Foreskin keratinocyte (primary cell): ENCODE measurements at places on chromosomes 11 and 22.
A peak's percentile ranks its signal among the peaks of the same experiment; 100 is the strongest.

DNA sequence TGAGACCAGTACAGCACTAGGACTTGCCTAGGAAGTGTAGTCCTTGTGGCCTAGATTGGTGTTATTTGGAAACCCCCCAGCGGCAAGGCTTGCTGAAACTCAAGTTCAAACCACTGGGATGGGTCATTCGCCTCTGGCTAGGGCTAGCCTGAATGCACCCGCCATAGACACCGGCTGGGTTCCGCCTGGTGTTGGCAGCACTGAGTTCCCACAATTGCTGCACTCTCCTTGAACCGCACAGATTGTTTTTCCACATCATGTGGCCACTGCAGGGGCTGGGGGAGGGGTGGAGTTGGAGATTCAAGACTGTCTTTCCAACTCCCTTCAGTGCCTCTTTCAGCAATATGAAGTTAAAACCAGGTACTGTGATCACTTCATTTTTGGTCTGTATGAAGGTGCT is 43.1 kb downstream of the CCDC73 start:
- DNase-seq = no peak

DNA sequence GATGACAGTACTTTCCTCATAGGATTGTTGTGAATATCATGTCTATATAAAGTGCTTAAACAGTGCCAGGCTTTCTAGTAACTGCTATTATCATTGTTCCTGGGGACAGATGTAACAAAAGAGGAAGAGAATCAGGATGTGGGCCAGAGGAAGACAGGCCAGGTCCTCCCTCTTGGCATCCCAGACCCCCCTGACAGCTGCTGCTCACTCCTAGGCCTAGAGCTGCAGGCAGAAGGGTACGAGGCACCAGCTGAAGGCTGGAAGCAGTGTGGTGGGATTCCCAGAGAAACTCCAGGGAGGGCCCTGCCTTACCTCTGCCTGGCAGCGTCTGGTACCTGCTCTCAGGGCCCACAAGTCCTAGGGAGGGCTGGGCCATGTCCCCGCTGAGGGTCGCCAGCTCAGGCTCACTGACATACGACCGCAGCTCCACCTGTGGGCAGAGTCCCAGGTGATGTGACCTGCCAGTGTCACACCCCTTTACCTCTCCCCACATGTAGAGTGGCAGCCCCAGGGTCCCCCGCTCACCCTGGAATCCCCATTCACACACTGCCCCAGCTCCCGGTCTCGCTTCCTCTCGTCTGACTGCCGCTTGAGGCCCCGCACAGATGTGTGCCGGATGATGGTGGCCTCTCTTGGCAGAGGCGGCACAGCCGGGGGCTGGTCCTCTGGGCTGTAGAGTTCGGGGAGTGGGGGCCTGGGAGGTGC is 52.2 kb downstream of the C11orf58 start:
- no peak for DNase-seq

GRCh38 chr22:44550711-44551491 is 52.9 kb upstream of the RTL6 start:
- peak; percentile 24 for DNase-seq

DNA sequence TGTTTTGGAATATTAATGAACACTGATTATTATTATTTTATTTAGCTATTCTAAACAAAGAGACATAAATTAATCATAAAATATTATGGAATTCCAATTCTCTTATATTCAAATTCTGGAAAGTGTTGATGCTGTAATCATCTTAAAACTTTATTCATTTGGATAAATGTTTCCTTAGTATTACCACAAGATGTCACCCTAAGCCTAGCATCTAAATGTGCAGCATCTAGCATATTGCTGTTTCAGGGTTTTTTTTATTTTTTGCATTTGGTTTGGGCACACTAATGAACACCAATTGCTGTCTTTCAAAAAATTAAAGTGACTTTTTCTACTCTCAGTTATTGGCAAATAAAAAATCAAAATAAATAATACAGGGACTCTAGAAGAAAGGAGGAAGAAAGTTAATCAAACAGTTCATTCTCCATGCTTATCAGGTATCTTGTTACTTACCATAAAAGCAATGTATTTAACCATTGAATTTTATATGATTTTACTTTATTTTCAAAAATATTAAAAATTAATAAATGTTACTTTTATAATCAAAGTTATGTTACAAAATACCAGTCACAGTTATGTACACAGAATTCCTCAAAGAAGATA is 31.8 kb downstream of the DLG2 start:
- DNase-seq = no peak

DNA sequence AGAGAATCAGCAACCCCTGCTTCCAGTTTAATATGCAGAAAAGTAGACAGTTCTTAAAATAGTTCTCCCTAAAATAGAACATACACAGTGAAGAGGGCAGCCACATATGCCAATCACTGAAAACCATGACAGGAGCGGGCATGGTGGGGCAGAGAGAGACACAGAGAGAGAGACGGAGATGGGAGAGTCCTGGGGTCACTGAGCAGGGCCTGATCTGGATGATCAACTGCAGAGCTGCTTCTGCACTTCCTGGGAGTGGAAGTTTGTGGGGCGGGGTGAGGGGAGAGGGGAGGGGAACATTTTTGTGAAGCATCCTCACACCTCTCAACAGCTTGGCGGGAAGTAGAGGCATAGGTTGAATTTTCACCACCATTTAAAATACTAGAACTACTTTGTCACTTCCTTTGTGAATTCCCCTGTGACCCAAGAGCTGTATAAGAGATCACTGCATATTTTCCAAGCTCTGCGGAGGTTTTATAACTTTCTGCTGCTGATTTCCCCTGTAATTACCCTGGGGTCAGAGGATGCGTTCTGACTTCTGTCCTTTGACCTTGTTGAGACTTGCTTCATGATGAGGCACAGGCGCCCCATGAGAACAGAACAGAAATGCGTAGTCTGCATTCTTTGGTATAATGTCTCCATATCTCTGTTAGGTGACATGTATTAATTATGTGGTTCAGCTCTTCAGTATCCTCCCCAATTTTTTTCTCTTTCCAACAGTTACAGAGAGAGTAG is 419.4 kb downstream of the BRD1 start:
- DNase-seq = no peak

GRCh38 chr22:24725736-24726135 is 48.8 kb downstream of the PIWIL3 start:
- no peak for DNase-seq

DNA sequence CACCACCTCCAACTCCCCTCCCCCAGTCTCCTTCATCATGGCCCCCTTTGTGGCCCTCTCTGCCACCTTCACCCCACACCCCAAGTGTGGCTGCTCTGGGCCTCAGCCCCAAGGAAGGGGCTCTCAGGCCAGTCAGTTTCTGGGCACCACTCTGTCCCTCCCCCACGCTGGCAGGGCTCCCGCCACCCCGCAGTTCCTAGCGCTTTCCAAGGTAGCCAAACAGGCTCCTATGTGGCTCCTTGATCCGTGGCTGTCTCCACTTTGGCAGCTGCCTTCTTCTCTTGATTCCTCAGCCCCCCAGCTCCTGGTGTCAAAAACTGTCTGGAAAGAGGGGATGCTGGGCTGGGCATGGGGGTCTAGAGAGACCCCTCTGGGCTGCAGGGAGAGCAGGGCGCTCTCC is 10.4 kb upstream of the CACNA1I start:
- no peak for DNase-seq

- peak; percentile 77 for DNase-seq
These were observed 2.8 kb downstream of the PISD start for GRCh38 chr22:31659246-31659645.

DNA sequence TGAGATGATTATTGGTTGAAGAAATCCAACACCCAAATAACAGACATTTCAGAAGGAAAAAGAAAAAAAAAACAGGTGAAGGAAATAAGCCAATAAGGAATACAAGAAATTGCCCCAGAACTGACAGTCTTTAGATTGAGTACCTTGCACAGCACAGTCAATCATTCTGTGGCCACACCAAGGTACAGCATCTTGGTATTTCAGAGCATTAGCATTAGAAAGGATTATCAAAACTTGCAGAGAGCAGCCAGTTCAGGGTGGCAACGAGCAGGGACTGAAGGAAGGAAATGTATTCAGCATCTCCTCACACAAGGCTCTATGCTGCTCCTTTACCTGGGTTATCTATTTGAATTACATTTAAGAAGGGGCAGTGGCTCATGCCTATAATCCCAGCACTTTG is 2.1 kb downstream of the ADA2 start:
- no peak for DNase-seq

DNA sequence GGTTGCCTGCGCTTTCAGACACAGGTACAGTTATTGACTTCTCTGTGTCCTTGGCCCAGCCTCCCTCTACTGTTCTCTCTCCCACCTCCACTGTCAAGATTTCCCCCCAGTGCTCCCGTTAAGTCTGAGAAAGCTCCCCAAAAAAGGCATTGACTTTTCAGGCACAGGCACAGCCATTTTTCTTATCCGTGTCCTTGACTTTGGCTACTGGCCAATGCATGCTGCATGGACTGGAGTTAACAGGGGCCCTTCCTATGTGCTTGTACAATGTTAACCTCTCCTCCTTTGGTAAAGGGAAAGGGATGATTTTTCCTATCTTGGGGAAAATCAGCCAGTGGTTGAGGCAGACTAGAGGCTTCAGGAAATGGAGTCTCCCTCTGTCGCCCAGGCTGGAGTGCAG is 4.3 kb downstream of the APOL5 start:
- DNase-seq = no peak

DNA sequence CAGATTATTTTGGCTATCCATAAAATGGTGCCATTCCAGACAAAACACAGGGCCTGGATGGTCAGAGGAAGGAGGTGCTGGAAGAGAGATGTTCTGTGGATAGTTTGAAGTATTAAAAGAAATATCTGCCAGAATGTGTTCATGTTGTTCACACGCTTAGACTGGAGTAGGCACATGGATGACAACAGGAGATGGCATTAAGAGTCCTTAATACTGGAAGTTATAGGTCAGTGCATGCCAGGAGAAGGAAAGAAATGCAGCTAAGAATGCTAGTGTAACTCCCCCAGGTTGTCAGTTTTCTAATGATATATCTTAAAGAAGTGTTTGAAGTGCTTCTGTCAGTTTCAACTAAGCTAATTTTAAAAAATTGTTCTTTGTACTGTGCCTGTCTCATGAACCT is 20.2 kb downstream of the KREMEN1 start:
- DNase-seq = no peak

- no peak for DNase-seq
These were observed 835 bp upstream of the ANO9 start for GRCh38 chr11:442611-443081.

DNA sequence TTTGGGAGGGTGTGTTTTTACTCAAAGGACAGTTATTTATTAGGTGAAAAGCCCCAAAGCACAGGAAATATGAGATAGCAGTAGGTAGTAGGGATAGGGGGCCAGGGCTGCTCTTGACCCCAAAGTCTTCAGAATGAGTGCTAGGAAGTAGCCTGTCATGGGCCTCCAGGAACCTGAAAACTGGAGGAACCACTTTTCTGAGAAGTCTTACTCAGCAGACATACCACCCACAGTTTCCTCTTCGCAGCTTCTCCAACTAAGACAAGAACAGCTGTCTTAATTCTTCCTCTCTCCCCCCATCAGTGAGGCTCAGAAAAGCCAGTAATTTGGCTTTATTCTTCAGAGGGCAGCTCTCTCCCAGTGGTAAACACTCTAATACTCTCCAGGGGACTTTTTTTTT is 84.0 kb upstream of the CTSC start:
- peak; percentile 78 for DNase-seq

DNA sequence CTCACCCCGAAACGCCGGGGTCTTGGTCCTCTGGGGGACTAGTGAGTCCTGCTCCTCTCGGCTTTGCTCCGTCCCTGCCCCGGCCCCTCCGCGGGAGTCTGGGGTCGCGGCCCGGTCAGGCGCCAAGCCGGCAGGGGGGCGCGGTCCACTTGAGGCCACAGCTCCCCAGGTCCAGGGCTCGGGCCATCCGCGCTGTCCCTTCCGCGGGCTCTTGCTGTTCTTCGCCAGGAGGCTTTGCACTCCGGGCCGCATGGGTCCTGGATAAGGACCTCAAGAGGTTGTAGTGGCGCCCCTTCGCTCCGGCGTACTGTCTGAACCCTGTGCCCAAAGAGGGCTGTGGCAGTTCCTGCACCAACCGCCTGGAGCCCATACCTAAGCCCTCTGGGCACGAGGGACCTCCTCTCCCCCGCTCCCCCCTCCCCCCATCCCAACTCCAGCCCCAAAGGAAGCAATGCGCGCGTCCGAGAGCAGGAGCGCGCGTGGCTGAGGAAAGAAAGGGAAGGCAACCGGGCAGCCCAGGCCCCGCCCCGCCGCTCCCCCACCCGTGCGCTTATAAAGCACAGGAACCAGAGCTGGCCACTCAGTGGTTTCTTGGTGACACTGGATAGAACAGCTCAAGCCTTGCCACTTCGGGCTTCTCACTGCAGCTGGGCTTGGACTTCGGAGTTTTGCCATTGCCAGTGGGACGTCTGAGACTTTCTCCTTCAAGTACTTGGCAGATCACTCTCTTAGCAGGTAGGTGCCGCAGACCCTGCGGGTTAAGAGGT is at the start of gene ADM:
TSS of gene ADM (plus strand) at position 579 of the 767 bp plus-strand sequence. CDS start 628 bp downstream, outside the sequence.
- peak; percentile 84 for DNase-seq

DNA sequence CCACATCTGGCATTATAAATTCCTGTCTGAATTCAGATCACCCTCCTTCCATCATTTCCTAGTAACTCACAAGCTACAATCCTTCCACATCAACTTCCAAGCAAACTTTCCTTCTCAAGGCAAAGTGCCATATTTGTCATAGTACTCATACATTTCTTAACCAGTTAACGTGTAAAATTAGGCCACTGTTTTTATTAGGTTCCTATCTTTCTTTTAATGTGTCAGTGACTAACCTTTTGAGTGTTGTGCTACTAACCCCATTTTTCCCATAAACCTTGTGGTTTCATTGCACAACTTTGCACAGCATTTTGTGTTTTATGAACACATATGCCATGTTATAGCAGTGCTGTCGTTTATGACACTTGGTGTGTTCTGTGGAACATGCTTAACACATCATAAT is 90.1 kb downstream of the KIF18A start:
- DNase-seq = no peak

- no peak for DNase-seq
These were observed 57.6 kb downstream of the MYH9 start for GRCh38 chr22:36330127-36330526.

- no peak for DNase-seq
These were observed 1.9 kb downstream of the TIGD3 start for GRCh38 chr11:65356394-65356972.

DNA sequence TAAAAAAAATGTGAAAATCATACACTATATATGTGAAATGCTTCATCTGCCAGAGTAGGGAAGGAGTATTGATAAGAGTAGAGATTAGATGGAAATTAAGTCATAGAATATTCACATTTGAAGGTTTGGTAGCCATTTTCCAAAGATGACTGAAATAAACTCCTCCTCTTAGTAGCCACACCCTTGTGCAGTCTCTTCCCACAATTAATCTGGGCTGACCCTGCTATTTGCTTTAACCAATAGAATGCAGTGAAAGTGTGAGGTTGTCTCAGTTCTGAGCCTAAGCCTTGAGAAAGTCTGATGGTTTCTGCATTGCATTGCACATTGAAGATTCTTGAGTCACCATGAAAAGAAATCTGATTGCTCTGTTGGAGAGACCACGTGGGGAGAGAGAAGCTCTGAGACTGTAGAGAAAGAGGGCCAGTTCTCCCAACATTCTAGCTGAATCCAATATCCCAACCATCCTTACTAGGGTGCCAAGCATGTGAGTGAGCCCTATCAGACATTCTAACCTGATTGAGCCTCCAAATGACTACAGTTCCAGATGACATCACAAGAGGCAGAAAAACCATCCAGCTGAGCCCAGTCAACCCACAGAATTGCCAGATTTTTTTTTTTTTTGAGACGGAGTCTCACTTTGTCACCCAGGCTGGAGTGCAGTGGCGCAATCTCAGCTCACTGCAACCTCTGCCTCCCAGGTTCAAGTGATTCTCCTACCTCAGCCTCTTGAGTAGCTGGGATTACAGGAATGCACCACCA is 29.4 kb upstream of the CAPRIN1 start:
- no peak for DNase-seq

GRCh38 chr11:85627332-85627997 is at the start of gene DLG2:
TSS of gene DLG2 (minus strand) at chr11:85627344.
- DNase-seq = peak; percentile 33

- DNase-seq = no peak
These were observed 407 bp downstream of the QSER1 start for GRCh38 chr11:32893093-32893342.
